Activated CD8-positive, alpha-beta memory T cell treated with anti-CD3 and anti-CD28 coated beads for 24 hours (primary cell): ENCODE measurements at places on chromosomes 2 and 18.

DNA sequence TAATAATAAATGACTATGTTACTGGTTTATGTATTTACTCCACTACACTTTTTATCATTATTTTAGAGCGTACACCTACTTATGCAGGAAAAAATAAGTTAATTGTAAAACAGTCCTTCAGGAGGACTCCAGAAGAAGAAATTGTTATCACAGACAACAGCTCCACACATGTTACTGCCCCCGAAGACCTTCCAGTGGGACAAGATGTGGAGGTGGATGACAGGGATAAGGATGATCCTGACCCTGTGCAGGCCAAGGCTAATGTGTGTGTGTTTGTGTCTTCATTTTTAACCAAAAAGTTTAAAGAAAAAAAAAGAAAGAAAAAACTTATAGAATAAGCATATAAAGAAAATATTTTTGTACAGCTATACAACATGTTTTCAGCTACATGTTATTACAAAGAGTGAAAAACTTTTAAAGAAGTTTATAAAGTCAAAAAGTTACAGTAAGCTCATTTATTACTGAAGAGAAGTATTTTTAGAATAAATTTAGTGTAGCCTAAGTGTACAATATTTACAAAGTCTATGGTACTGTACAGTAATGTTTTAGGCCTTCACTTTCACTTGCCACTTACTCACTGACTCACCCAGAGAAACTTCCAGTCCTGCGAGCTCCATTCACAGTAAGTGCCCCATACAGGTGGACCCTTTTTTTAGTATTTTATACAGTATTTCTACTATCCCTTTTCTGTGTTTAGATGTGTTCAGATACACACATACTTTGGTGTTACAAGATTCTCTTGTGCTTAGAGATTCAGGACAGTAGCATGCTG, 7.5 kb downstream of the TGFBRAP1 start:
- DNase-seq: no peak

DNA sequence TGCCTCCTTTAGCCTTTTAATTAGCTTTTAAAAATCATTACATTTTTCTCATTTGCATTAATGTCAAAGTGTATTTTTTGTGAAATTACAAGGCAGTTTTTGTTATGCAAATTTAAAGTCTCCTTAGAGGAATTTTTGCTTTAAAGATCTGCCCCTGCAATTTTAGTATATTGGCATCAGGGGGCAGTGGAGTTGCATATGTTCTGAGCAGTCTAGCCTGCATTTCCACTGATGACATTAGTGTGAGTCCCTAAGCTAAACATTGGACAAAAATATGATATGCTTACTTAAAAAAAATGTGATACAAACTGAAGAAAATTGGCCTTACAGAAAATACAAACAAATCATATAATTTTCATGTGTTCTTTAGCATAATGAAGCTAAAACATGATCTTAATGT, 426.5 kb downstream of the SLC4A3 start:
- no peak for DNase-seq

DNA sequence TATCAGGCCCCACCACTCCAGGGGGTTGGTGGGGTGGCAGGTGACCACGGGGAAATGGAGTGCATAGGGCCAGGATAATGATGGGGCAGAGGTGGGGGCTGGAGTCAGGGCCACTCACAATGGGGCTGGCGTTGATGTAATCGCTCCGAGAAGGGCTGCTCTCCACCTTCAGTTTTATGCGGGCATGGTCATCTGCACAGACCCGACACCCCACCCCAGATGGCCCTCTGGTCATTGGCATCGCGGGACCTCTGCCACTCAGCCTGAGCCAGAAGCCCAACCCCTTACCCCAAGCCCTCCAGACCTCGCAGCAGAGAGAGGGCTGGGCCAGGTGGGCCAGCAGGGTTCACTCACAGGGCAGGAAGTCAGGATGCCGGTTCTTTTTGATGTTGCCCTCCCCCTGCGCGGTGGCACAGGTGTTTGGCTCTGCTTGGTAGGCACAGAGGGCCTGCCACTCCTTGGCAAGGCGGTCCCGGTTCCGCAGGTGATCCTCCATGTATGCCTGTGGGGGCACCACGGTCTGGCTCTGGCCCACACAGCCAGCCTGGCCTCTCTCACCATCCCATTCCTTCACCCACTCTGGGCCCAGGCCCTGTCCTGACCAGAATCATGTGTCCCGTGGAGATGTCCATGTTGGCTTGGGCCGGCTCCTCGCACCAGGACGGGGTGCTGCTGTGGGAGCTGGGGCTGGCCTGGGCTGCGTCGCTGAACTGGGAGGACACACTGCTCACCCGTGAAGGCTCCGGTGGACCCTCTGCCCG, 12.4 kb downstream of the PTPRN start:
- no peak for DNase-seq

DNA sequence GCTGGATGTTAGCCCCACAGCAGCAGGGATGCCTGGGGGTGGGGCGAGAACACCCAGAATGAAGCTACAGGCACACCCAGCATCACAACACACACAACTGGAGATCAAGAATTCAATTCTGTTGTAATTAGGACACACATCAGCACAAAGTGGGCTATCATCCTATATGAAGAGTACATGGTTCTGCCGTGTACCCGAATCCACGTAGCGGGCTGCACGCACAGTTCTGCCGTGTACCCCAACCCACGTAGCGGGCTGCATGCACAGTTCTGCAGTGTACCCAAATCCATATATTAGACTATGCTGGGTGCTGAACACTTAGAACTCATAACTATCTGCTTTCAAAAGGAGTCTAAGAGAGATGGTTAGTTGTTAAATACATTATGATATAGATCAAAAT, 86.5 kb downstream of the EIPR1 start:
- no peak for DNase-seq

GRCh38 chr18:61333271-61333745, at the start of gene CDH20:
Gene CDH20, plus strand, starts transcription at chr18:61333430.
- no peak for DNase-seq

DNA sequence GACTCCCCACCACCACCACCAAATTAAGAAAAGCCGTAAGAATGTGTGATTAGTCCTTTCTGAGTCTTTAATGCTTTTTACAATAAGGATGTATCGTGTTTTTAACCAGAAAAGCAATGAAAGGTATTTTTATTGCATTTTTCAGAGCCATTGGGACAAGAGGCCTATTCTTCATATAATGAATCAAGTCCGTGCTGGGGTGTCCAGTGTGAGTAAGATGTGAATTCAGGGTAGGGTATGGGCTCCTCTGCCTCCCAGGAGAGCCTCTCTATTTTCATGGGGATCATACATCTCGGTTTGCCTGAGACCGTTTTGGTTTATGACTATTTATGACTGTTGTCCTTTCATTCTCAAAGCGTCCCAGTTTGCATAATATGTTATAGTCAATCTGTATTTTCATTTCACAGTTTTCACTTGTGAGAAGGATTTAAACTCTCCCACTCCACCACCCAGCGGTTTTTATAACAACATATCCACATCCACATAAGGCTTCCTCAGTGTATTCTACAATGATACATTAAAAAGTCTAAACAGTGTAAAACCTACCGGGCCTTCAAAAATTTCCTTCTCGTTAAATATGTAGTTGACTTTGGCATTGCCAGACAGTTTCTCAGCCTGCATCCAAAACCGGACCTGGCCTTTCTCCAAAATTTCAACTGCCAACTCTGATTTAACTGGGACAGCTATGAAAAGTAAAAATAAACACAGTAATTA, 80.8 kb upstream of the LPIN2 start:
- DNase-seq: no peak

GRCh38 chr2:238475034-238475433, 48.3 kb downstream of the ASB1 start:
- peak; percentile 47 for DNase-seq

DNA sequence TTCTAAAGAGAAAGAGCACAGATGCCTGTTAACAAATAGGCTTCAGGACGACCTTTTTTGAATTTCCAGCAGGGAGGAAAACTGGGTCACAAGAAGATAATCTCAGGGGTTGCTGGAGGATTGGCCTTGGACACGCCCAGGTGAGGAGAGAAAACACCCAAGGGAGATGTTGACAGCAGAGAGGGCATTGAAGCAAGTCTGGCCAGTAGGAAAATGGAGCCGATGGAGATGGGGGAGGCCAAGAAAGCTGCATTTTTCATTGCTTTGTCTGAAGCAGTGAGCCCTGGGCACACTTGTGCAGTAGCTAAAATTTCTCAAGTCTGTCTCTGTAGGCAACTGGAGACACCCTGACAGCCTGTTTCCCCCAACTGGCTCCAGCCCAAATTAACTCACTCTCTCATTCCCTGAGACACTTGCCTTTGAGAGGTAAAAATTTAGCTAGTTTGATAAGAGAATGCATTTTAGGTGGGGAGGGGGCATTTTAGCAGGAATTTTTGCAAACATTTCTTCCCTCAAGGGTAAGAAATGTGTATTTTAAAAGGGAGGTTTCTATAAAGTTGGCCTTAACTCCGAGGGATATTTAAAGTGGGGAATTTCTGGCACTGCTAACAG, 165.5 kb downstream of the TGIF1 start:
- DNase-seq: no peak

- no peak for DNase-seq
Measured at GRCh38 chr2:166895243-166895642, 7.0 kb downstream of the XIRP2 start.

GRCh38 chr2:48519593-48519992, 10.4 kb upstream of the STON1 start:
- no peak for DNase-seq
